HS-5 (cell line): ENCODE measurements at places on chromosomes 7 and 10.

DNA sequence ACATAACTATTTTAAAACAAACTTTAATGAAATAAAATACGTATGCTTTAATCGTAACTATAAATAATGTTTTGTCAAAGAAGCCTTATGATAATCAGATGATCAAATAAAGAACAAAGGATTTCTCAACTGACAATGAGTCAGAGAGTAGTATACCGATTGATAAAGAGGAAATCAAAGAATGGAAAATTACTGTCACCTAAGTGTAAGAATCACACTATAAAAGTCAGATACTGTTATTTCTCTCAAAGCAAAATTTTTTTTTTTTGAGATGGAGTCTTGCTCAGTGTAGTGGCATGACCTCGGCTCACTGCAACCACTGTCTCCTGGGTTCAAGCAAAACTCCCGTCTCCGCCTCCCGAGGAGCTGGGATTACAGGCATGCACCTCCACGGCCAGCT is 18.8 kb downstream of the DNAJC2 start:
- no peak for DNase-seq

- DNase-seq = no peak
Observed at GRCh38 chr7:116062666-116063065, 32.1 kb upstream of the TFEC start.

GRCh38 chr10:36269222-36269621 is 627.1 kb upstream of the FZD8 start:
- DNase-seq = no peak

GRCh38 chr7:88102675-88103074 is 117.2 kb downstream of the SRI start:
- DNase-seq = no peak

DNA sequence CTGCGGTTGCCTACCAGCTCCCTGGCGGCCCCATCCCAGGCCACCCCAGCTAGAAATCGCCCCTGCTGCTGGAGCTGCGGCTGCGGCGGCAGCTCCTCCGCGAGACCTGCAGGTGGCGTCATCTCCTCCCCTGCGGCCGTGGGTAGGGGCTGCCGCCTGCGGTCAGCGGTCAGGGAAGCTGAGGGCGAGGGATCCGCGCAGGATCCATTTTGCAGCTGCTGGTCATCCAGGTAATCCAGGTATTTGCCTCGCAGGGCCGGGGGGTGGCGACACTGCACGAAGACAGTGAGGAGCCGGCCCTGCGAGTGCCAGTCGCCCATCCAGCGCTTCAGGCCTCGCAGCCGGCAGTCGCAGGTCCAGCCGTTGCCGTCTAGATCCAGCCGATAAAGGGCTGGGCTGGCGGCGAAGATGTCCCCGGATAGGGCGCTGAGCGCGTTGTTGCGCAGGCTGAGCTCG is 1.5 kb downstream of the TRIL start:
- DNase-seq = no peak

DNA sequence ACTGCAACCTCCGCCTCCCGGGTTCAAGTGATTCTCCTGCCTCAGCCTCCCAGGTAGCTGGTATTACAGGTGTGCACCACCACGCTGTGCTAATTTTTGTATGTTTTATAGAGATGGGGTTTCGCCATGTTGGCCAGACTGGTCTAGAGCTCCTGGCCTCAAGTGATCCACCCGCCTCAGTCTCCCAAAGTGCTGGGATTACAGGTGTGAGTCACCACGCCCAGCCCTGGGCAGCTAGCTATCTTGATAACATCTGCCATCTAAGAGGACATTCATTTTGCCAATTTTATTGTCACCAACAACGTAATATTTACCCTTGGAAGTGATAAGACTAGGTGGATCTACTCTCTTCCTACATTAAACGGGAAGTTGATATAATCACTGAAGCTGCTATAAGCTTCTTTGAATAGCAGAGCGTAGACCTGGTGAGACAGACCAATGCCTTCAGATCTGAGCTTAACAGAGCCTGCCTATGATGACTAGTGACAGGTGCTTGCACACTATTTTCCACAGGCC is 39.7 kb upstream of the SLC35B4 start:
- DNase-seq = no peak

DNA sequence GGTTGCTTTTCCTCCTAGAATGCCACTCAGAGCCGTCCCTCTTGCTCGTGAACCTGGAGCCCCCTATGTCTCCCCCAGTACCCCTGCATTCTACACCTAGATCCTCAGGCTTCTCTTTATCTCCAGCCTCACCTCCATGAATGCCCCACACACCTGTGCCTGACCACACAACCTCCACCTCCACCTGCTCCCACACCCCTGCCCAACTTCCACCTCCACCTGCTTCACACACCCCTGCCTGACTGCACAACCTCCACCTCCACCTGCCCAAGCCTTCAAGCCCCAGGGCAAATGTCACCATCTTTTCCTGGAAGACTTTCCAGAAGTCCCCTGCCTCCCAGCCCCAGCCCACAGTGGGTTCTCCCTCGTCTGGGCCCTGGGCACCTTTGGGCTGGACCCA is 6.9 kb upstream of the LFNG start:
- DNase-seq = no peak

- no peak for DNase-seq
Observed at GRCh38 chr10:44426247-44427034, 41.5 kb upstream of the CXCL12 start.

DNA sequence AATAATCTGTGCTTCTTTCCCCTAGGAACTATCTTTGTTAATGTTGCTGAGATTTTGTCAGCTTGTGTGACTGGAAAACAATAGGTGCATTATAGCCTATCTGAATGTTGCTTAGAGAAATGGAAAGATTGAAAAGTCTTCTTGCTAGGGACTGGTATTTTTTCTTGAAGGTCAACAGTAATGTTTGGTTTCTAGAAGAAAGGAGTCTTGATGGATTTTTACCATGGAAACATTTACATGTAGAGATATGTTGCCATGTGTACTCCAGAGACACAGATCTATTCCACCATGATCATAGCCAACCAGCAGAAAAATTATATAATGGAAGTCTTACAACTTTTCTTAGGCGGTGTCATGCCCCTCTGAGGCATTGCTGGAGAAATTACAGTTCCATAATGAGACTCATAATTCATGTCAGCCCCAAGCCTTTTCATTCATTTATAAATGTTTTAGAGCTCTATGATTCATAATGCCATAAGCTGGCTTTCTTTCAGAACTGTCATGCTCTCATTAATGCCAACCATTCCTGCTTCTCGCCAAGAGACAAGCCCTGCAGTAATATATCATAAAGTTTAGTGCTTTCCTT is 175.1 kb upstream of the PTPRZ1 start:
- DNase-seq = peak; percentile 3

DNA sequence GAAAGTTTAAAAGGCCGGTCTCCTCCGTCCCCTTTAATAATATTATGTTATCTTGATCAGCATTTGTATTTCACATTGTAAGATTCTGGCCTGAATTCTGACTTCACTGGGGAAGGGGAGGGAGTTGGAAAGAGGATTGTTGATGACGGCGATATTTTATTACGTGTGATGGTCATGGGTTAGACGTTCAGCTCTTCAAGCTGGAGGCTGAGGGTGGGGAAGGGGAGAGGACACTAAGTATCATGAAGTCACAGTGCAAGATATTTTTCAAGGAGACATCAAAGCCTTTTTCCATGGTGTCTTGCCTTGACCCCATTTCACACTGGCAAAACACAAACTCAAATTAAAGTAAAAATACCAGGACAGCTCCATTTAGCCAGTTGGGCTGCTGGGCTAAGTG is 126.7 kb downstream of the WDR11 start:
- DNase-seq = no peak

DNA sequence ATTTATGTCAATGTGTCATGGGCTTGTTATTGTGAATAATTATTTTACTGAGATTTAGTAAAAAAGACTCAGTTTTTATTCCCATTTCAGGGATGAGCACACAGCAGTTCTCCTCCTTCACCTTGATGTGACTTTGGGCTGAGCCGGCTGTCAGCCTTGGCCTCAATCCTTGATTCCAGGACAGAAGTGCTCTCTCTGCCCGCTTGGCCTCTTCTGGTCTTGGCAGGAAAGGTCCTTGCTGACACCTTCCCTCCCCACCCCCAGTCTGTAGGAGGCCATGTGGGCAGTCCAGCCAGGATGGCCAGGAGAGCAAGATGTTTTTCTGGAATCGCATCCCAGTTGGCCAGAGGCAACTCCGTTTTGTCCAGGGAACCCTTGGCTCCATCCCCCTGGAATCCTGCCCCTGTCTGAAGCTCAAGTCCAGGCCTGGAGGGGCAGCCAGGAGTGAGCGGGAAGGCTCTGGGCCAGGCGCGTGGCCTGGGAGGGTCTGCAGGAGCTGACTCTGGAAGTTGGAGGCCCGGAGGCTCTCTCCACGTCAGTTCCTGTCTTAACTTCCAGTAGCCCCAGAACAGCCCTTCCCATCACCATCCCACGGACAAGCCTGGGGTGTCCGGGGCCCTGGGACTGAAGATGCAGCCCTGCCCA is 100.9 kb downstream of the PDGFA start:
- no peak for DNase-seq

DNA sequence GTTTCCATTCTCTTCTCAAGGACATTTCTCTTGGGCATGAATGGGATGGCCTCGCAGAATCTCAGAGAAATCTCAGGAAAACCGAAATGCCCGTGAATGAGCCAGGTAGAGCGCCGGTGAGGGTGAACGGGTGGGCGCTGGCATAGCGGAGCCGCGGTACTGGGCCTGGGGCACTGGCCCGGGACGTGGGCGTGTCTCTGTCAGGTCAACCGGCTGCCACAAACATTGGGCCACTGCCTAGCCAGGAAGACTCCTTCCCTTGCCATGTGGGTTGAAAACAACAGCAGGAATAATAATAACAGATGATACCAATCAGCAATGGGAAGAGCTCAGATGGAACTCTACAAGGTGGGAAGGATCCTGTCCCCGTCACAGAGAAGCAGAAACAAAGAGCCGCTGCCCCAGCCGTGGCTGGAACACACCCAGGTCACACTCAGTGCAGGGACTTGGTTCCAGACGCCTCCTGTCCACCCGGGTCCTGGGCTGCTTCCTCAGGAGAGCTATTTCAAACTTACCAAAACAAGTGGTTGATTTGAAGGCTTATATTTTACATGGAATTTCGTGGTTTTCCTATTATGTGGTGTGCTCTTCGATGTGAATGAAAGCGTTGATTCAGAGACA is 51.1 kb upstream of the EBF3 start:
- DNase-seq = no peak

- DNase-seq = no peak
Observed at GRCh38 chr7:70529914-70530585, 601.9 kb upstream of the GALNT17 start.

GRCh38 chr7:54697659-54698186 is 61.3 kb downstream of the SEC61G start:
- DNase-seq = no peak

DNA sequence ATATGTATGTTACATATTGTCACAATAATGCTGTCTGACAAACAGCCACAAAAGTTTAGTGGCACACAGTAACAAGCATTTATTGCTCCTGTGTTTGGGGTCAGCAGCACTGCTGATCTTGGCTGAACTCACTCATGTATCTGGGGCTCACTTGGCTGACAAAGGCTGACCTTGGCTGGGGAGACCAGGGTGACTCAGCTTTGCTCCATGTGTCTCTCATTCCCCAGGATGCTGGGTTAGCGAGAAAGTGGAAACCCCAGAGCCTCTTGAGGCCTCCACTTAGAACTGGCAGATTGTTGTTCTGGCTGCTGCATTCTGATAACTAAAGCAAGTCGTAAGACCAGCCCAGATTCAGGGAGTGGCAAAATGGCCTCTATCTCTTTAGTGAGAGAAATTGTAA is 217.3 kb upstream of the HABP2 start:
- no peak for DNase-seq

DNA sequence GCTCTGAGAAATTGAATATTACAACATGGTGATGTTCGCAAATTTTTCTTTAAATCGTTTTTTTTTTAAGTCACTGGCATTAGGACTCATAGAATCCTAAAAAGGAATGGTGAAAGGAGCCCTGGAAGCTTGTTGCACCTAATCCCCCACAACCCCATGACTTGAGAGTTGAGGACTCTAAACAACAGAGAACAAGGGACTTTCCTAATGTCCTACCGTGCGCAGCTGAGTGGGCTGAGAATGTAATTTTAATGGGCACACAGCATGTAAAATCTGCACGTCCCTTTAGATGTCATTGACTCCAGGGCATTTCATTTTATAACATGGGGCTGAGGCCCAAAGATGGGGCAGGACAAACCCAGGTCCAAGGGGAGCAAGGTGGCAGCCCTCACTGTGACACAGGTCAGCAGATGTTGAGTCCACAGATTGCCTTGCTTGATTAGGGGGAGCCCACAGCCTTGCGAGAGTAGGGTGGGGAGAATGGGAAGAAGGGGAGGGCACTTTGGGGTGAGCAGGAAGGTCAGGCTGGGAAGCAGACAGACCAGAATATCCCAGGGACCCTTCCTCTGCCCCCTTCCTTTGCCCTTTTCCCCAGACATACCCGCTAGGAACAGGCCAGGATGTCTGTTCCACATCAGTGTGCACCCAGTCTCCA is 208.4 kb upstream of the ZMIZ1 start:
- DNase-seq = no peak

- no peak for DNase-seq
Observed at GRCh38 chr7:27125986-27126394, 4.6 kb downstream of the HOXA4 start.

GRCh38 chr7:116159711-116160110 is 50.6 kb upstream of the TES start:
- DNase-seq = no peak

GRCh38 chr7:151249034-151249731 is 689 bp upstream of the SMARCD3 start:
- DNase-seq = no peak

DNA sequence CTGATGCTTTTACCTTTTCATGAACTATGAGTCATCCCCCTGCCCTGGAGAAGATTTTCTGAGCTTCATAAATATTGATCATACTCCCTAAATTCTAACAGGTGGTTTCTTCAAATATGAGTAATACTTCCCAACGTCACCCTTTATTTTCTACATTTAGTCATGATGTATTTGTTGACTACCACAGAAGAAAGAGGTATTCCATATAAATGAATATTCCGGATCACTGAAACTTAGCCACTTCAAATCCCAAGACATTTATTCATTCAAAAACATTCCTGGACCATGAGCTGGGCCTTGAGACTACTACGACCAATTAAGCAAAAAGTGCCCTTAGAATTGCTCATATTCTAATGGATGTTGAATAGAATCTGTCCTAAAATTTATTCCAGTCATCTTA is 395.8 kb upstream of the NPVF start:
- DNase-seq = no peak

- DNase-seq = no peak
Observed at GRCh38 chr10:102399217-102400021, 3.9 kb downstream of the NFKB2 start.
